SJCRH30 (cell line): ENCODE measurements at places on chromosomes 7 and 10.

GRCh38 chr10:61299156-61299555 is 154.0 kb downstream of the TMEM26 start:
- no peaks in the 10 kb centered on the region for H3K4me1 ChIP-seq
- no peak overlapping the region for H3K4me3 ChIP-seq
- H3K27me3 ChIP-seq = no peaks in the 10 kb centered on the region

- no peaks in the 10 kb centered on the region for H3K36me3 ChIP-seq
- H3K27ac ChIP-seq = no peak overlapping the region
- peak; percentile 71 for DNase-seq
- H3K4me3 ChIP-seq = no peak overlapping the region
- no peaks in the 10 kb centered on the region for H3K27me3 ChIP-seq
- peaks cover 6% of the 10 kb centered on the region; the same call in 1 of the 2 replicates for H3K4me1 ChIP-seq
These were observed 34.7 kb downstream of the PODXL start for GRCh38 chr7:131521651-131522163.

GRCh38 chr7:111486472-111487142 is 75.7 kb downstream of the IMMP2L start:
- H3K27me3 ChIP-seq = no peaks in the 10 kb centered on the region
- H3K4me3 ChIP-seq = no peak overlapping the region
- no peak overlapping the region for H3K27ac ChIP-seq
- no peaks in the 10 kb centered on the region for H3K36me3 ChIP-seq

DNA sequence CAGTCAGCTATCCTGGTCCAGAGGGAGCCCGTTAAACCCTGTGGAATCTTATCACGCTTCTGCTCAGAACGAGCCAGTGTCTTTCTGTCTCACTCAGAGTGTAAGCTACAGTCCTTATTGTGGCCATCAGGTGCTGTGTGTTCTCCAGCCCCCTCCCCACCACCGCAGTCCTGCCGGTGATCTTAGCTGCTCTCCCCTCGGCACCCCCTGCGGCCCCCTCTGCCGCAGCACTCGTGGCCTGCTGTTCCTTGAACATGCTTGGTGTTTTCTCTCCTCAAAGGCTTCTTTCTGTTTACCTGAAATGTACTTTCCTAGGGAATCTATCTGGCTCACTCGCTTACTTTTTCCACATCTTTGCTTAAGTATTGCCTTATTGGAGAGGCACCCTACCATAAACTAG is 38.2 kb upstream of the TMEM236 start:
- no peak for DNase-seq
- H3K4me1 ChIP-seq = no peaks in the 10 kb centered on the region
- no peak overlapping the region for H3K27ac ChIP-seq

- H3K4me1 ChIP-seq = no peaks in the 10 kb centered on the region
- no peaks in the 10 kb centered on the region for H3K27me3 ChIP-seq
- H3K36me3 ChIP-seq = no peaks in the 10 kb centered on the region
These were observed 68.6 kb downstream of the MMRN2 start for GRCh38 chr10:86888585-86889381.

GRCh38 chr7:128017460-128017859 is 13.8 kb downstream of the LRRC4 start:
- no peak for DNase-seq
- peaks cover 2% of the 10 kb centered on the region; the same call in 1 of the 2 replicates for H3K36me3 ChIP-seq
- H3K27ac ChIP-seq = no peak overlapping the region
- peaks cover 4% of the 10 kb centered on the region for H3K4me1 ChIP-seq
- H3K27me3 ChIP-seq = no peaks in the 10 kb centered on the region

GRCh38 chr10:122514045-122514840 is 46.3 kb upstream of the DMBT1 start:
- no peak overlapping the region for H3K27ac ChIP-seq
- peaks cover 15% of the 10 kb centered on the region for H3K4me1 ChIP-seq
- no peak overlapping the region for H3K4me3 ChIP-seq

DNA sequence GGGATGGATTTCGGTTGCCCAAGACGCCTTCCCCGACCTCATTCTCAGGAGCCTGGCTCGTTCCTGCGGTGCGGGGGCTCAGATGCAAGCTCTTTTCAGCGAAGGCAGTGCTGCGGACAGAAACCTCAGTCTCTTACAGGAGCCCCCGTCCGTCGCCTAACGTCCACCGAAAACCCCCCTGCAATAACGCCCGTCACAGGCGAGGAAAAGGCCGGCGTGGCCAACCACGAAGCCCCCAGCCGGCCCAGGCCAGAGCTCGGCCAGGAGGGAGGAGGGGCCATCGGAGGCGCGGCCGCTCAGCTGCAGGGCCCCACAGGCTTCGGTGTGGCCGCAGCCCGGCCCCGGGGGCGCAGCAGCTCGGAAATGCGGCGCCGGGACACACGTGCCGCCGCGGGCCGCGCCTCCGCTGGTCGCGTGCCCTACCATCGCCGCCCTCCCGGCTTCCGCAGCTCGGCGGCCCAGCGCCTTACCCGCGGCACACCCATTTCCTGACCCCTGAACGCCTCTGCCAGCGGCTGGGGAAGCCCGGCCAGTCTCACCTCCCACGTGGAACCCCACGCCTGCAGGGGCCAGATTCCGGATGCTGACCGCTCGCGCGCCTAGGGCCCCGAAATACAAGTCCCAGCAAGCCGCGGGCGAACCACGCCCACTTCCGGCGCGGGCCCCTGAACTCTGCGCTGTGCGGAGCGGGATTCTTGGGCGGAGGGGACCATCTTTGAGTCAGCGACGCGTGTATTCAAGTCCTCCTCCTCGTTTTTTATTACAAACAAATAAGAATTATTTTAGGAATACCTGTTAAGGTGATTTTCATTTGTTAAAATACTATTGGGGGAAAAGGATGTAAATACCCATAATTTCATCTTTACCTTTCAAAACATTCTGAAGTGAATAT is at the start of gene ZNF239:
Gene ZNF239 (minus strand): TSS at position 616 of the 892 bp plus-strand sequence. CDS start 16,537 bp downstream, outside the sequence.
- H3K27ac ChIP-seq = no peak within 1 kb of the TSS
- no peak for DNase-seq
- no peaks in the 10 kb centered on the region for H3K27me3 ChIP-seq
- H3K4me3 ChIP-seq = no peak within 1 kb of the TSS
- no peaks in the 10 kb centered on the region for H3K36me3 ChIP-seq

GRCh38 chr7:122430710-122431109 is 126.2 kb upstream of the FEZF1 start:
- H3K4me1 ChIP-seq = no peaks in the 10 kb centered on the region
- no peak for DNase-seq
- no peak overlapping the region for H3K27ac ChIP-seq
- no peak overlapping the region for H3K4me3 ChIP-seq
- 0 out of 2 replicates have a peak, but pooled peaks cover 3% of the 10 kb centered on the region for H3K27me3 ChIP-seq

- H3K36me3 ChIP-seq = no peaks in the 10 kb centered on the region
- peaks cover 6% of the 10 kb centered on the region; the same call in 1 of the 2 replicates for H3K4me1 ChIP-seq
- no peak overlapping the region for H3K27ac ChIP-seq
- no peak overlapping the region for H3K4me3 ChIP-seq
- H3K27me3 ChIP-seq = no peaks in the 10 kb centered on the region
These were observed 42.2 kb upstream of the SRGN start for GRCh38 chr10:69045441-69046300.

DNA sequence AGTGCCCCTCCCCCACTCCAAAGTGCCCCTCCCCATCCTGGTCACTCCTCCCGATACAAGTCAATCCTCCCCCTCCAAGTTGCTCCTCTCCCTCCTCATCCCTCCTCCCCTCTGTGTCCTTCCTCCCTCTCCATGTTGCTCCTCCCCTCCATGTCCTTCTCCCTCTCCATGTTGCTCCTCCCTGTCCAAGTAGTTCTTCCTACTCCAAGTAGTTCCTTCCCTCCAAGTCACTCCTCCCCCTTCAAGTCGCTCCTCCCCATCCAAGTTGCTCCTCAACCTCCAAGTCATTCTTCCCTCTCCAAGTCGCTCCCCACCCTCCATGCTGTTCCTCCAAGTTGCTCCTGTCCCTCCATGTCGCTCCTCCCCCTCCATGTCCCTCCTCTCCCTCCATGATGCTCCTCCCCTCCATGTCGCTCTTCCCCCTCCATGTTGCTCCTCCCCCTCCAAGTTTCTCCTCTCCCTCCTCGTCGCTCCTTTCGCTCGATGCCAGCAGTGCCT is 8.6 kb upstream of the WBP1L start:
- H3K4me1 ChIP-seq = no peaks in the 10 kb centered on the region
- H3K27me3 ChIP-seq = no peaks in the 10 kb centered on the region
- no peak overlapping the region for H3K27ac ChIP-seq
- H3K36me3 ChIP-seq = peaks cover 17% of the 10 kb centered on the region
- DNase-seq = no peak

GRCh38 chr10:103849212-103849877 is 6.0 kb downstream of the SH3PXD2A start:
- H3K27ac ChIP-seq = peak overlapping the region; percentile 77
- DNase-seq = no peak
- peak overlapping the region; percentile 12 for H3K4me3 ChIP-seq

- H3K27me3 ChIP-seq = no peaks in the 10 kb centered on the region
- DNase-seq = no peak
- no peak overlapping the region for H3K27ac ChIP-seq
- H3K36me3 ChIP-seq = no peaks in the 10 kb centered on the region
- no peaks in the 10 kb centered on the region; the same call in 1 of the 2 replicates for H3K4me1 ChIP-seq
These were observed 27.7 kb downstream of the KLRG2 start for GRCh38 chr7:139455789-139456188.

- no peak overlapping the region for H3K4me3 ChIP-seq
- no peak for DNase-seq
These were observed 63.4 kb downstream of the VAX1 start for GRCh38 chr10:117074621-117075020.

DNA sequence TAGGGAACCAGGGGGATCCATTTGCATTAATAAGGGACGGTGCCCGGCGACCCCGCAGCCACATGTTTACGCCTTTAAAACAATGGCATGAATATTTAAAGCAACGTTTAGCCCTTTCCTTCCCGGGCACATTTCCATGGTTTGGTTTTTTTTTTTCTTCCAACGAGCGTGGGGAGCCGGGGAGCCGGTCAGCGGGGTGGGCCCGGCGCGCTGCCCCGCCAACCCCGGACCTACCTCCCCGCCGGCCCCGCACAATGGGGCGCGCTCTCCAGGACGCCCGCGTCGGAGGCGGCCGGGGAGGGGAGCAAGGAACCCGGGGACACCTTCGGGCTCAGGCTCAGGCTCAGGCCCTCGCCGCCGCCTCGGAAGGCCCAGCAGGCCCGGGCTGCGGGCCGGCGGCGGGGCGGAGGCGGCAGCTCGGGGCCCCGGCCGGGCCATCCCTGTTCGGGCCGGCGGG is 1.0 kb downstream of the SEPHS1 start:
- no peaks in the 10 kb centered on the region for H3K27me3 ChIP-seq
- peak; percentile 10 for DNase-seq
- peaks cover 15% of the 10 kb centered on the region; the same call in 1 of the 2 replicates for H3K36me3 ChIP-seq
- H3K4me1 ChIP-seq = peaks cover 8% of the 10 kb centered on the region; the same call in 1 of the 2 replicates

DNA sequence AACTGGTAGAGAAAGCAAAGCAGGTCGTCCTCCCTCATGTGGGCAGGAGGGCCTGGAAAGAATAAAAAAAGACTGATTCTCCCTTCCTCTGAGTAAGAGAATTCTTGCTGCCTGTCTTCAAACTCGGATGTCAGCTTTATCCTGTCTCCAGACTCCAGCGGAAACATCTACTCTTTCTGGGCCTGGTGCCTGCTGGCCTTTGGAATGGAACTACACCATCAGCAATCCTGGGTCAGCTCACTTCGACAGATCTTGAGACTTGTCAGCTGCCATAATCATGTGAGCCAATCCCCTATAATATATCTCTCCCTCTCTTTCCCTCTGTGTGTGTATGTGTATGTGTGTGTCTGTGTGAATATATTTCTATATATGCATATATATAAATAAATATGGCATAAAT is 411.0 kb upstream of the DPP6 start:
- no peak overlapping the region for H3K4me3 ChIP-seq
- no peak for DNase-seq
- no peak overlapping the region for H3K27ac ChIP-seq
- H3K27me3 ChIP-seq = peaks cover 29% of the 10 kb centered on the region
- no peaks in the 10 kb centered on the region for H3K4me1 ChIP-seq
